Stimulated activated CD4-positive, alpha-beta T cell treated with anti-CD3 and anti-CD28 coated beads, Interleukin-2, amount 100 ng/mL, for 24 hours (primary cell): ENCODE measurements at places on chromosomes 12 and 14.

GRCh38 chr14:36111822-36112583 is 64.5 kb downstream of the PTCSC3 start:
- DNase-seq = no peak

DNA sequence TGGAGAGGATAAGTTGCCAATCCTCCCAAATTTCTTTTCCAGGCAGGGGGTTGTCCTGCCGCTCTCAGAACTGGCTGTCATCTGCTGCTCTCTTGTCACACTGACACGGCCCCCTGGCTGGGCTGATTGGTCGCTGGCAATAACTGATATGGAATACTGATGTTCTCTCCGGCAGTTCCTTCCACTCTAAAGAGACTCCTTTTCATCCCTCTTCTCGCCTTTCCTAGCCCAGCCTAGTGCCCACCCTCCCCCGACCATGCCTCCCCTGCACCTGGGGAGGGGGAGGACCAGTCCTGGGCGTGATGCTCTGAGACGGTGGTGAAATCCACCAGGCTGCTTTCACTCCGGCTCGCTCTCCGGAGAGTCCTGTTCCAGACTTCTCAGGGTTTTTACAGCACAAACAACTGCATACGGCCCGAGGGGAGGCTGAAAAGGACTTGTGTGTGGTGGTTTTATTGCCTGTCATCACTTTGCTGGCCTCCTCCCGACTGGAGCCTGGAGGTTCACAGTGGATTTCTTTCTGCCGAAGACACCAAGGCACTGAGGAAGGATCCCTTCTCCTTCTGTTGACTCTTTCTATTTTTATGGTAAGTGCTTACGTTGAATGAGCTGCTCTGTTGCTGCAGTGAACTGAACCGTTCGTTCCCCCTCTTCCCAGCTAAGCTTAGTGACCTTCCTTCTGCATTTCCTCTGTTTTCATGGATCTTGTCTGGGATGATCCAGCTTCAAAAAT is at the start of gene ANO4:
ANO4 (plus strand) TSS at position 336 of the 733 bp plus-strand sequence. CDS start 107,010 bp downstream, outside the sequence.
- DNase-seq = no peak

- no peak for DNase-seq
Measured at GRCh38 chr12:87848248-87848868, 180.8 kb downstream of the C12orf50 start.

- DNase-seq = no peak
Measured at GRCh38 chr14:104647467-104648043, 41.9 kb upstream of the INF2 start.

- no peak for DNase-seq
Measured at GRCh38 chr14:103879570-103880347, 32.4 kb upstream of the PPP1R13B start.

DNA sequence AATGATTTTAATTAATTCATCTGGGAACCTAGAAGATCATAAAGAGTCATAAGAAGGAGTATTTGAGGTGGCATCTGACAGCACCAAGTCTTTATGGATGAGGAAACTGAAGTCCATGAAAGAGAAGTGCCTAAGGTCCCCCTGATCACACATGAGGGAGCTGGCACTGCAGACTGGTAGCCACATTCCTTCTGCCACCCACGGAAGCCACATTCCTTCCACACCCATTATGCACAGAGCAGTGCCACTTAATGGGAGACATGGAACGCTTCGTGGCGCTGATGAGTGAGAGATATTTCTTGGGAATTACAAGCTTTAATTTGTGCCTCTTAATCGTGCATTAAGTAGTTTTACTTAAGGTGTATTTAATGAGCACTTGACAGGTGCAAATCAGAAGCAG is 139.3 kb upstream of the NTF3 start:
- no peak for DNase-seq

DNA sequence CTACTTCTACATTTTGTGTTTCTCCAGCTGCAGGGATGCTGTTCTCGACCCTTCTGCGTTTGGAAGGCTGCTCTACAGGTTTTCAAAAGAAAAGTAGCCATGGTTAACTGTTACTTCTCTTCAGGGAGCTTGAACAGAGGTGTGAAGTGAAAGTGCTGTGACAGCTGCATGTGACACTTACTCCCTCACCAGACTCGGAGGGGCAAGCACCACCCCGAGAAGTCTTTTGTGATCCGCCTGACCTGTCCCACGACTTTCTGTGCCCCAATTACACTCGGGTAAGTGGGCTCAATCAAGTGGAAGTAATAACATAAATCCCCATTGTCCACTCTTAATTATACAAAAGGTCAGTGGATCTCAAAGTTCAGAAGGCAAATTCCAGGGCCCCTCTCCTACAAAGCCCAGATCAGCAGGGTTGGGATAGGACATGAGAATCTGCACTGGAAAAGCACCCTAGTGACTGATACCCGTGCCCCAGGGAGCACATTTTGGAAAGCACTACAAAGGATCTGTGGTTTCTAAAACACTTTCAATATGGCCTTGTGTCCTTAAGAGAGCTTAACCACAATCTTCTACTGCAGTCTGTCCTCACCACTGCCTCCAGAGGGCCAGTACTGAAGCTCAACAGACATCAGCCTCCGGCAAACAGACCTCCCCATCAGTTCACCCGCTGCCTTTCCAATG is 11.5 kb downstream of the FICD start:
- DNase-seq = no peak

DNA sequence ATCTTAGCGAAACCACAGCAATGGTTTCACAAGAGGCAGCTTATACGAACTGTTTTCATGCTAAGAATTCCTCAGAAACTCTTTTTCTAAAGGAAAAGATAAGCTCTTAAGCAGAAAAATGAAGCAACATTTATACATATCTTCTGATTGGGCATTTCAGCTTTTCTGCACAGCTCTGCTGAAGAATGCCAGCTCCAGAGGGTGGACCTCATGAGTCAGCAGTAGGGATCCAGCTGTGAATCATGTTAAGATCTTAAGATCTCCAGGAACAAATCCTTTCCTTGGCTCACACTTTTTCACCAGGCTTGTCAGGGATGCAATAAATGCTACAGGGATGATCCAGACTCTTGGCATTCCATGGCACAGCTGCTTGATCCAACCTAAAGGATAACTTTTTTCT is 477.1 kb upstream of the CCDC196 start:
- no peak for DNase-seq

DNA sequence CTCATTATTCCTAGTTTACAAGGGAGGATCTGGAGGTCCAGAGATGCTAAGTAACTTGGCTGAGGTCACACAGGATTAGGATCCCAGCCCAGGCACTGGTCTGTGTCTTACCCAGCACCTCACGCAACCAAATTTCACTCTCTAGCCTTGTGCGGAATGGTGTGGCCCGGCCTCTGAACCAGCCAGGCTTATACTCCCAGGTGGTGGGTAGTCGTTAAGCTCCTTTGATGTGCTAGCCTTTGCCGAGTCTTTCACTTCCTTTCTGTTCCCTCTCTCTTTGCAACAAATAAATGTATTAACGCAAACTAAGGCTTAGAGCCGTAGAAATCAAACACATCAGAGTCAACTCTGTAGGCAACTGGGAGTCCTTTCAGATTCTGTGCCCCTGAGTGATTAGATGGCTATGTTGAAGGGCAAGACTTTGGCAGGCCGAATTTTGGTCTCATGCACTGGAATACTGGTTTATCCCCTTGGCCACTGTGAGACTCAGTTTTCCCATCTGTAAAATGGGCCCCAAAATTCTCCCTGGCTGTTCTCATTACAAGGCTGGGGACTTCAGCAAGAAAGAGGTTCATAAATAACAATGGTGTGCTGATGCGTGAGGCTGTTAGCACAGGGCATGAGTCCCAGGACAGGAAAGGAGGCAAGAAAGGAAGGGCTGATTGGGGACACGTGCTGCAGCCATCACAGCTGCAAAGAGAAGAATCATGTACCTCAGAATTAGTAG is 126.3 kb downstream of the AACS start:
- no peak for DNase-seq

DNA sequence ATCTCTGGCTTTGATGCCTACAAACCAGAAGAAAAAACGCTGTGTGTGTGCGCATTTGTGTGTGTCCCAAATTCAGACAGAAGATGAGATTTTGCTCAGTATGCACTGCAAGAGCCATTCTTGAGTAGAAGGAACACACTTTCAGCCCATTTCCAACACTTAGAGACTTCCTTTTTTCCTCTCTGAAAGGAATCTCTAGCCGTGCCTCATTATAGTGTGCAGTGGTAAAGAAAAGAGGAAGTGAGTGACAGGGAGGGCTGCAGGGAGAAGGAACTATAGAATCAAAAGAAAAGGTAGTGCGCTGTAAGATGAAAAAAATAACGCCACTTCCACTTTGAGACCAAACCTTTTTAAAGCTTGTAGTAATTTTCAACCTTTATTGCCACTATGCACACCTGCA is 1400.9 kb upstream of the FLRT2 start:
- no peak for DNase-seq

DNA sequence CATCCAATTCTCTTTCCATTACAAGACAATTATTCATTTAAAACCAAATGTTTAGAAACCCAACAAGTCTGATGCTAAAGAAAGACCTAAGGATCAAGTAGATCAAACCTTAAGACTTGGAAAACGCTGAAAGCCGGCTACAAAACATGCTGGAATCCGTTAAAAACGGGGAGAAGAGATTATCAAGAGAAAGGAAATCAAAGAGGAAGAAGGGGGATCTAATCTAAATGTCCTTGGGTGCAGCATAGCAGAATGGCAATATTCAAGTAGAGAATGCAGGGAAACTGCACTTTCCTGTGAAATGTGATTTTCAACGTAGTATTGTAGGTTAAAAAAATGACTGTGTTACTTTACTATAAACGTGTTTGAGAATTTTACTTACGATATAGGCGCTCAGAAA is 1.3 kb downstream of the PPP1R13B start:
- DNase-seq = no peak

GRCh38 chr14:34190717-34191116 is 239.8 kb upstream of the EGLN3 start:
- no peak for DNase-seq

GRCh38 chr14:24339284-24340151 is at the start of gene RIPK3:
Gene RIPK3, minus strand, starts transcription at chr14:24339991. Its CDS starts 165 bp downstream, at chr14:24339826.
- peak; percentile 75 for DNase-seq

DNA sequence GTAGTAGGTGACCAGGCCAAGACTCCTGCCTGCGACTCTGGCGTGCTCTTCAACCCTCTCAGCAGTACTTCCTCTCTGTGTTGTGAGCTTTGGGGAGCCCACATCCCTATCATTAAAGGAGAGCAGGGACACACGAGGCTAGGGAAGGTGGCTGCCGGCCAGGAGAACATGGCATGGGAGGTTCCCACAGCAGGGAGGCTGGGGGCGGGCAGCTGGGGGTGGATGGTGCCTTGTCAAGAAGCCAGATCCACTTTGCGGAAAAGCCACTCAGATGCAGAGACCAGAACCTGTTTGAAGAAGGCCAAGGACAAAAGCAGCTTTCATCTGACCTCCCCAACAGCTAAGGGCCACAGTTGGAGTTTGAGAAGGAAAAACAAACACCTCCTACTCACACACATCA is 198.6 kb downstream of the BCL11B start:
- DNase-seq = no peak

DNA sequence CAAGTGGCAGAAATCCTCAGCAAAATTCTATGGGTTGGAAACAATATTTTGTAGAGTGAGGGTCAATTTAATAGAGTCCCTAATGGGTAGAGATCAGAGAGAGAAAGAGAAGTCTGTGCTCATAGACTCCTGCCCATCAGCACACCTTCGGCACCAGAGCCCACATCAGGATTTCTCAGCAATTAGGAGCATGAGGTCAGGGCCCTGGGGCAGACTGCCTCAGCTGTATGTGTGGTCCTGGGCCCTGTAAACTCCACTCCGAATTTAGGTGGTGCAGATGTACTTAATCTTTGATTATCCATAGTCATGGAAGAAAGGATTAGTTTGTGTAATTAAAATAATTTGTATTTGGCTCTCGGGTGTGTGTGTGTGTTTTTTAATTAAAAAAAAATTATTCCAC is 372.6 kb downstream of the AEBP2 start:
- DNase-seq = no peak

GRCh38 chr12:29304388-29304787 is 76.6 kb downstream of the ERGIC2 start:
- no peak for DNase-seq

DNA sequence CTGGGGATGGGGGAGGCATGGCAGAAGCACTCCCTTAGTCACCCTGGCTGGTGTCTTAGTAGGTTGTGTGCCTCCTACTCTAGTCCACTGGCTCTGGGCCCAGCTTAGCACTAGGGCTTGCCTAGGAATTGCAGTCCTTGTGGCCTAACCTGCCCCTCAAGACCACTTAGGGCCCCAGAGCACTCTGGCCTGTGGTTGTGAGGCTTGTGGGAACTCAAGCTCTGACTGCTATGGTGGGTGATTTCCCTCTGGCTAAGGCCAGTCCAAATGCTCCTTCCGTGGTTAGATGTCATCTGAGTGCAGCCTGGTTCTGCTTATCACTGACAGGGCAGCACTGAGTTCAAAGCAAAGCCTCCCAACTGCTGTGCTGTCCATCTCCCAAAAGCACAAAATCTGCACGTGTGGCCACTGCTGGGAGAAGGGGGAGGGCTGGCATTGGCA is 20.2 kb downstream of the FGD4 start:
- DNase-seq = no peak

GRCh38 chr12:90274407-90274806 is 565.8 kb upstream of the ATP2B1 start:
- DNase-seq = no peak

DNA sequence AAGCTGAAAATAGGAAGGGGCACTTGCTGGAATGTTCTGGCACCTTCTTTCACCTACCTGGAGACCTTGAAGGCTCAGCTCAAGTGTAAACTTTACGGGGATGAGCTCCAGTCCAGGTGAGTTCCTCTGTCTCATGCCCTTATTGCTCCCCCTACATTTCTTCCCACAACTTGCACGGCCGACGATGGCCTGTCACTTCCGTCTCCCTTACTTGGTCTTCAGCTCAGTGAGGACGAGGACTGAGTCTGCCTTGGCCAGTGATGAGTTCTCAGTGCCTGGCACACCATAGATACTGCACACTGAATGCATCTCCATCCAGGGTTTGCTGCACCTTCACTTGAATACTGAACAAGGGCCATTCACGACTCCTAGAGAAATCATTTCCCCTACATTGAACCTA is 21.4 kb downstream of the ADGRD1 start:
- no peak for DNase-seq

DNA sequence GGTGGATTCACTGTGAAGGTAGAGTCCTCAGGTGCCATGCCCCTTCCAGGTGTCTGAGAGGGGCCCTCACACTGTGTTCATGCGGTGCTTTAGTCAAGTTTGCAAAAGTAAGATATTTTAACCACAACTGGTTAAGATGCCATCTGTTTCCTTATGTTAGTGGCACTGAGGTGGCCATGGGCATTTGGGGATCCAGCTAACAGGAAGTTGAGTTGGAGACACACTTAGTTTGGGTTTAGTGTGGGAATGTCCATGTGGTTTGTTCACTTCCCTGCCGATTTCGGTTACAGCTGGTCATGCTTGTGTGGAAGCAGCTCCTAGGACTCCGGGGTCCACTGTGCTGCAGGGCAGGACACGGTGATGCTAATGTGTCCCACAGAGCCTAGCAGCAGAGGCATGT is 17.3 kb upstream of the ABHD12B start:
- DNase-seq = no peak

DNA sequence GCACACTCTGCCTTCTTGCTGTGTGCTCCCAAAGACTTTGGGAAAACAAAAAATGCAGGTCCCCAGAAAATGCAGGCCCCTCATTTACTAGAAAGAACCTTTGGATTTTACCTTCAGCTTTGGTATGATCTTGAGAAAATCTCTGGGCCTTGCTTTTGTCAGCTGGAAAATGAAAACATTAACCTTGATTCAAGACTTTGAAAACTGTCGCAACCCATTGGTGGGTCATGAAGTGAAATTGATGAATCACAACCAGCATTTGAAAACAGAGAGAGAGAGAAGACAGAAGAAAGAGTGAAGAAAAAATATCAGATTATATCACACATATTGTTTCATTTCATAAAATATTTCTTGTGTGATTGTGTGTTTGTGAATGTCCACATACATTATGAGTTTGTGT is 322.5 kb downstream of the ZFP36L1 start:
- DNase-seq = no peak

GRCh38 chr14:95304342-95304741 is 15.4 kb downstream of the CLMN start:
- DNase-seq = no peak
